A549 treated with GW870086 at 1 μM for 4 hours (cell line): ENCODE measurements at places on chromosomes 3 and 15. TPM values are rescaled to one million over a fixed set of nuclear protein-coding genes. Genes with fewer than 3 reads are reported as not detected.

The GNAT1 gene
- not detected in 5 replicates for total RNA-seq

The CYP8B1 gene
- total RNA-seq: not detected in 5 replicates

The THBS1 gene
- 37.1 to 70.1 TPM (median 55.4 TPM) in 5 replicates for total RNA-seq

The XCR1 gene
- not detected in 5 replicates for total RNA-seq
